ENCODE measurements at places on chromosomes 5 and 9.

GRCh38 chr5:161287436-161287835, 259.1 kb downstream of the GABRB2 start:
- no peak for DNase-seq

DNA sequence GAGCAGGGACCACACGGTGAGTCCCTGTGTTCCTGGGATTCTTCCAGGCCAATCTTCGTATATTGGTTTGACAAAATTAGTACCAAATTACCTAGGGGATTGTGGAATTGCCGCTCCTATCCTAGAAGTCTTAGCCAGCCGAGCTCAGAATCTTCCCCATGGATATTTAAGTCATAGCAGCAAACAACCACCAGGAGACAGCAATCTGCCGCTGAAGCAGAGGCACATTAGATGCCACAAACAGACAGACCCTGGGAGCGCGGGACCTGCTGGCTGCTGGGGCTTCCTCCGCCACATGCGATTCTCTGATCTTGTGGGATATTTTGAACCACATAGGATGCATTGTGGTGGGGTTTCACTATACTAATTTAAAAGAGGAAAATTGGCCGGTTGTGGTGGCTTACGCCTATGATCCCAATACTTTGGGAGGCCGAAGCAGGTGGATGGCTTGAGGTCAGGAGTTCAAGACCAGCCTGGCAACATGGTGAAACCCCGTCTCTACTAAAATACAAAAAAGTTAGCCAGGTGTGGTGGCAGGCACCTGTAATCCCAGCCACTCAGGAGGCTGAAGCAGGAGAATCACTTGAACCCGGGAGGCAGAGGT, 31.7 kb upstream of the ZBTB43 start:
- DNase-seq, result no peak

GRCh38 chr9:93111371-93112115, 15.5 kb downstream of the CARD19 start:
- no peak for DNase-seq

DNA sequence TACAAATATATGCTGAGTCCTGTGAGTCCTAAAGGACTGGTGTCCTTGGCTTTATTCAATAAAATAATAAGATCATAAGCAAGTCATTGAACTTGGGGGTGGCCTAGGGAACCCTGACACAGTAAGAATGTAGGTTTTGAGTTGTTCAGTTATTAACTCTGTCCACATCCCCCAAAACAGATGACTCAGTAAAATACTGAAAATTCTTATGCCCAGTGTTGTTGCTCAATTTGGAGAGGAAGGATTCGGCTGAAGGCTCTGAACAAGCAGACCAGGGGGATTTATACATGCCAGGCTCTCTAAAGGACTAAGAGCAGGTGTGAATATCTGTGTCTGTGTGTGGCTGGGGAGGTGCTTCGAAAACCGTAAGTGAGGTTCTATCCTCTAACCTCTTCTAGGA, 173.7 kb downstream of the RMI1 start:
- no peak for DNase-seq

DNA sequence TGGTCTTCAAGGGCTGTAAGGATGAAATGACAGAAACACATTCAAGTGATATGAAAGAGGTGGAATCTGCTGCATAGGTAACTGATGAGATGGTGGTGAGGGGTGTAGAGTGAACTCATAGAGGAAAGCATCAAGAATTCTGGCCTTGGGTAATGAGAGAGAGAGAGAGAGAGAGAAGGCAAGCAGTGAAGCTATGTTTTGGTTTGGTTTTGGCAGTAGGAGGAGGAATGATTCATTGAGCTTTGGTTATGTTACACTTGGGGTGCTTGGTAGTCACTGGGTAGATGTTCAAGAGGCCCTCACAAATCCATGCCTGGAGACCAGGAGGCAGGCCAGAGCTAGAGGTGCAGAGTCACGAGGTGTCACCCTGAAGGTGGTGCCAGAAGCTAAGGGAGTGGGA, 89.5 kb downstream of the EGFLAM start:
- no peak for DNase-seq

DNA sequence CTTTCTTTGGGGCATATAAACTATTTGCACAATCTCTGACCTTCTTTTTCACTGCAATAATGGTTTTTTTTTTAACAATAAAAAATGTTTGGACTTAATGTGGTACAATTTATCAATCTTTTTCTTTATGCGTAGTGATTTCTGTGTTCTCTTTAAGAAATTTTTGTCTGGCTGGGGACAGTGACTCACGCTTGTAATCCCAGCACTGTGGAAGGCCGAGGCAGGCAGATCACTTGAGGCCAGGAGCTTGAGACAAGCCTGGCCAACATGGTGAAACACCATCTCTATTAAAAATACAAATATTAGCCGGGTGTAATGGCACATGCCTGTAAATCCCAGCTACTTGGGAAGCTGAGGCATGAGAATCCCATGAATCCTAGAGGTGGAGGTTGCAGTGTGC, 72.3 kb downstream of the STK32A start:
- DNase-seq, result no peak

- no peak for DNase-seq
Measured at GRCh38 chr5:159855476-159856191, 60.6 kb upstream of the ADRA1B start.

GRCh38 chr5:118952992-118953651, 35.2 kb downstream of the DTWD2 start:
- DNase-seq, result no peak

GRCh38 chr5:16446993-16447392, 18.6 kb downstream of the ZNF622 start:
- no peak for DNase-seq

GRCh38 chr9:114538241-114538640, 33.0 kb upstream of the WHRN start:
- no peak for DNase-seq

DNA sequence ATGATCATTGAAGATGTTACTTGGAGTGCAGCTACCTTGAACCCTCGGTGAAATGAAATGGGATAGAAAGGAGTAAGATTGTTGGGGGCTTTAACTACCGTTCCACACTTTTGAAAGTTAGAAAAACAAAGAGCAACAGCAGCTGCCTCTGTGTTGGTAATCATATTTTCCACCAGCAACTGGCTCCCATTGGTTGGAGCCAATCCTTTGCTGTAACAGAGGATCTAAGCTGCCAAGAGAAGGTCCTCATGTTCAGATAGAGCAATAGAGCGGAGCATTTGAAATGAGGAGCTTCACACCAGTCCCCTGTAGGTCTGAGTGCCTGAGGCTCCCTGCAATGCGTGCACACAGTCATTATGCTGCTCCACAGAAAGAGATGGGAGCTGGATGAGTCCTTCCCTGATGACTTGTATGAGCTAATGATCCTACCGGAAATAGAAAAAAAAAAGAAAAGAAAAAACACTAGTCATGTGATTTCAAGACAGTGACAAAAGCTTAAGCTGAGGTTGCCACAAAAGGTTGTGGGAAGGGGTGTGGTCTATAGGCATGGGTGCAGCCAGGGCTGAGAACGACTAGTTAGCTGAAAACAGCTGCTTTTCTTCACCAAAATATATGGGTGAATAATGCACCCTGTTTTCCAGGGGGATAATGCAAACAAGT, 300.7 kb downstream of the MLLT3 start:
- DNase-seq, result no peak

- DNase-seq, result peak; percentile 78
Measured at GRCh38 chr9:14314424-14314928, 535 bp upstream of the NFIB start.
